Fibroblast of skin of scalp (primary cell): ENCODE measurements at places on chromosomes 1 and 21.
A peak's percentile ranks its signal among the peaks of the same experiment; 100 is the strongest.

DNA sequence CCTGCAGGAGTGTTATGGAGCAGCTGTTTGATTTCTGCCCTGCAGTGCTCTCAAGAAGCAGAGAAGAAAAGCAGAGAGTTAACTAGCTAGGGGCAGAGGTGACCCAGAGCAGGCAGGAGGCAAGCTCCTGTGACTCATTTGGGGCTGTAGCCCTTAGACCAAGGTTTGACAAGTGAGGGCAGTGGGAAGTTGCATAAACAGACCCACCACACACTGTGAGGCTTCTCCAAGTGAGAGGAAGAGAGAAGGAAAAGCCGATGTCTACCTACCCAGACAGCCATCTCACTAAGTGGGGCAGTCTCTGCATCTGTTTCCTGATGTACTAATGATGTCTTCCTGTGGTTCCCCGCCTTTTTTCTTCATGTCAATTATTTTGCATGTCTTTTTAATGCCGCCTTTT lies 159.9 kb upstream of the NR5A2 start:
- no peak for DNase-seq

DNA sequence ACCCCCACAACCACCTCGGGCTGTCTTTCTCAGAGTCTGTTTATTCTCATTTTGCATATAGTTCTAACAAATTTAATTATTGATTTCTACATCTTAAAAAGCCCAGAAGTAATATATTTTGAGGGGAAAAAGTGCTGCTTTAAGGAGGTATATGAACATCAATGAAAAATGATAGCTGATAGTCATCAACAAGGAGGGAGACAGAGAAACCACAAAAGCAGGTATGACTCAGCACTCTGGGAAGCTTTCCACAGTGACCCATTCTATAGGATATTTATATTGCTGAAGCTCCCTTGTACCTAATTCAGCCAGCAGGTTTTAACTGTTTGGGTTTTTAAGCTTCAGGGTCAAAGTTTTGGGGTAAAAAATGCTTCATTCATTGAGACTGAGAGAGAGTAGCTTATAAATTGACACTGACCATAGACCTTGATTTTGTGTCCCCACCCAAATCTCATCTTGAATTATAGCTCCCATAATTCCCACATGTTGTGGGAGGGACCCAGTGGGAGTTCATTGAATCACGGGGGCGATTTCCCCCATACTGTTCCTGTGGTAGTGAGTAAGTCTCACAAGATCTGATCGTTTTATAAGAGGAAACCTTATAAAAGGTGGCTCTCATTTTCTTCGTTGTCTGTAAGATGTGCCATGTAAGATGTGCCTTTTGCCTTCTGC lies 27.4 kb downstream of the VANGL1 start:
- DNase-seq = peak; percentile 80

DNA sequence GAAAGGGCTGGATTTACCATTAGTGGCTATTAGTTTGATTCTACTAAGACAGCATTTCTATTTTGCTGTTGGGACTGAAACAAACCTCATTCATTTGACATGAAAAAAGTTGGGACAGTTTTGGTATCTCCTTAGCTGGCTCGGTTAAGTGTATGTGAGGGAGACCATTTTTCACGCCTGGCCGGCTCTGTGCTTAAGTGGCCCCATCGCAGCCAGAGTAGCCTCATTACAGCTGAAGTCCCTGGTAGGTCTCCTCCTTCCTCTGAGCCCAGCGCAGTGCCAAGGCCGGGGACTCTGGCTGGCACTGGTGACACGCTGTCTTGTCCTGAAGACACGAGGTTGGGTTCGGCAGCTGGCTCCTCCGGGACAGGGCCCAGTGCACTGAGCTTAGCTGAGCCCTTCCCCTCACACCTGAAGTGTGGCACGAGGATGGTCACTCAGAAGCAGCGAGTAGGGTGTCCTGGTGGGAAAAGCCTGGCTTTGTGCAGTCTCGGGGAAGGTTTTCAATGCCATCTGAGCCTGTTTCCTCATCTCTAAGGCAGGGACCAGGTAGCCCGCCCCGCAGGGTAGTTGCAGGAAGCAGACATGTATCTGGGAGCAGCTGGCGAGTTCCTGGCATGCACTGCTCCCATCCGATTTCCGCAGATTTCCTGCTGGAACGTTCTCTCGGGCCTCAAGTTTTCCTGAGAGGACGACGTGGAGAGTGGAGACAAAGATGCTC lies 196.5 kb downstream of the DYRK1A start:
- no peak for DNase-seq

GRCh38 chr1:111030590-111030989 lies 66.9 kb upstream of the LRIF1 start:
- peak; percentile 47 for DNase-seq

DNA sequence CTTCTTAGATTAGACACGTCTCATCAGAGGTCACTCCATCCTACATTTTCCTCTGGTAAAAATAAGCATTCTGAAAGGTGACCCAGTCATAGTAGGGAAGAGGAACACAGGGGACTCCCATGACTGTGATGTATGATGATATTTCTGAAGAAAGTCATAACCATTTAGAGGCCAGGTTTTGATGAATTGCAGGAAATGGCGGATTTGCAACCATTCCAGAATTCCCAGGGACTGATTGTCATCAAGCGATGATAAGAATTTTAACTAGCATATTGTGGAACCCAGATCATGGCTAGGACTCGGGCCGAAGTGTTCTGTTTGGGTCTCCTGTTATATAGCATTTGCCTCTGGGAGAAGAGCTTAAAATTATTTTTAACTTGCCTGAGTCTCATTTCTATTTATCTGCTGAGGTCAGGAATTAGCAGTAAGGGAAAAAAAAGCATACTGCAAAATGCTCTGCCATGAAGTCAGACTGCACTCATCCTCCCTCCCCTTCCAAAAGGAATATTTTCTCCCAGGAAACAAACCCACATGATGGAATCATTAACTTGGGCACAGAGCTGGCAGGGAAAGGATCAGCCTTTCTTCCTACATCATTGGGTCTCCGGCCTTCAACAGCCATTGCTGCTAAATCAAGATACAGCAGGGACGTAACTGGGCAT lies 286.7 kb downstream of the HLX start:
- DNase-seq = peak; percentile 56

DNA sequence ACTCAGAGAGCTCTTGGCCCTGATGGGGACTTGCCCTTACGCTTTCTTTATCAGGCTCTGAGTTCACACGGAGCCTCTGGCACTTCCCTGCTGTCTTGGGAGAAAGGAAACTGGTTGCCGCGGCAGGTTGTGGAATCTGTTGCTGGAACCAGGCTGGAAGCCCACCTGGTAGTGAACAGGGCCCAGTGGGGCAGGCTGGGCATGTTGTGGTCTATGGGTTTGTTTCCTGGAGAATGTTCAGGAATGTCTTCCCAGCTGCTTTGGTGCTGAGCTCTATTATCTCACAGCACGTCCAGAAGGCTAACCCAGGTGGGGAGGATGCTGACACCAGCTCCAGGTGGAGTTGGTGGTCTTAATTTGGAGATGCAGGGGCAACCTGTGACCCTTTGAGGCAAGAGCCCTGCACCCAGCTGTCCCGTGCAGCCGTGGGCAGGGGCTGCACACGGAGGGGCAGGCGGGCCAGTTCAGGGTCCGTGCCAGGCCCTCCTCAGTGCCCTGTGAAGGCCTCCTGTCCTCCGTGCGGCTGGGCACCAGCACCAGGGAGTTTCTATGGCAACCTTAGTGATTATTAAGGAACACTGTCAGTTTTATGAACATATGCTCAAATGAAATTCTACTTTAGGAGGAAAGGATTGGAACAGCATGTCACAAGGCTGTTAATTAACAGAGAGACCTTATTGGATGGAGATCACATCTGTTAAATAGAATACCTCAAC lies 33.3 kb upstream of the TDRD10 start:
- no peak for DNase-seq

DNA sequence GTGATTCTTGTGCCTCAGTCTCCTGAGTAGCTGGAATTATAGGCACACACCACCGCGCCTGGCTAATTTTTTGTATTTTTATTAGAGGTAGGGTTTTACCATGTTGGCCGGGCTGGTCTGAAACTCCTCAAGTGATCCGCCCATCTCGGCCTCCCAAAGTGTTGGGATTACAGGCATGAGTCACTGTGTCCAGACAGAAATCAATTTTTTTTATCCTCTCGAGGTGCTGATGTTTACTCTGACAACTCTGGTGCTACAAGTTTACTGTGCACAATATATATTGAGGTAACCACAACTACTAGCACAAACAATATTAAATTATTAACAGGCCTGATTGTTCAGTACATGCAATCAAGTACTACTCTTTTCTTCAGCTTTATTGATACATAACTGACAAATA lies 39.7 kb downstream of the F13B start:
- DNase-seq = no peak

GRCh38 chr1:207825719-207826556 lies 74.1 kb downstream of the CD46 start:
- DNase-seq = no peak

DNA sequence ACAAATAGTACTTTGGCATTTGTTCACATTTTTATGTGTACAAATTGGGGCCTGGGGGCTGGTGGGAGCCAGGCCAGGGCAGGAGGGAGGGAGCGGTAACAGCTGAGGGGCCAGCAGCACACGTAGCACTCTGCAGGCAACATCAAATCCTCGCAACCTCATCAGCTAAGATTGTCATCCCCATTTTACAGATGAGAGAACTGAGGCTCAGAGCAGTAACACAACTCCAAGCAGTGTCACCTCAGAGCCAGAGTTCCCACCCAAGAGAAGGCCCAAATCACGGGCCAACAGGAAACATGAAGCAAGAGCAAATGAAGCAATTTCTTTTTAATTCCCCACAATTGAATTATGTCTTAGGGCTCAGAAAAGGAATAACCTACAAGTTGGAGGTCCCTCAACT lies 14.1 kb downstream of the IFFO2 start:
- no peak for DNase-seq

DNA sequence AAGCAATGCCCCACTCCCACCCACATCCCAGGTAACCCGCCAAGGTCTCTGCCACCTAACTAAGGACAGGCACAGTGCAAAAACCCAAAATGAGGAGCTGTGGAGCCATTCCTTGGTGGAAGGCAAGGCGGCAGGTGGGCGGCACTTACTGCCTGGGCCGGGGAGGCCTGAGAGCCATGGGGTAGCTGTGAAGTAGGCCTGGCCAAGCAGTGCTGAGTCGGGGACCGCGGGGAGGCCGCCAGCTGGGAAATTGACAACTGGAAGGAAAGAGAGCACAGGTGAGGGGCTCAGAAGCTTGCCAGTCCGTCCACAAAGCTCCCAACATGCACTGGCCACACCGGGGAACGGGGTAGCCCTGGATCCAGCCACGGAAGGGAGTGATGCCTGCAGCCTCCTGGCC lies 85.3 kb downstream of the NPHP4 start:
- no peak for DNase-seq

DNA sequence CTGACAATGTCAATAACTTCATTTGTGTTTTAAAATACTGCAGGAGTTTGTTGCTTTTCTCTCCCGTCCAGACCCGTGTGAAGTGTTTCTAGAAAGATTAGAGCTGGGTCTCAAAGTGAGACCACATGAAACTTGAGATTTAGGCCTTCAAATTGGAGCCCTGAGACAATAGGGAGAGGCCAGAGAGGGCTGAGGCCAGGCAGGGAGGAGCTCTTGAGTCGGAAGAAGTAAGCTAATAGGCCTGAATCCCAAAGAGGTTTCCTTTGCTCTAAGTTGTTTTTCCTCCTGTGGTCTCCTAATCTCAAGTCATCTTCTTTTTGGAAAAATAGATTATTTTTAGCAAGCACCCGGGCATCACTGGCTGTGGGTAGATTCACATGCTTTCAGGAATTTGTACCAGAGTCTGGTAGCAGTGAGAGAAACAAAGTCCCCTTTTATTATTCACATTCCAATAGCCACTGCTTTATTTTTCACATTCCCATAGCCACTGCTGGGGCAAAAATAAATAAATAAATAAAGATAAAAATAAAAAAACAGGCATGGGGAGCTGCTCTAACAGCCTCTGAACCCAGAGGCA lies 25.6 kb downstream of the CD244 start:
- DNase-seq = no peak

DNA sequence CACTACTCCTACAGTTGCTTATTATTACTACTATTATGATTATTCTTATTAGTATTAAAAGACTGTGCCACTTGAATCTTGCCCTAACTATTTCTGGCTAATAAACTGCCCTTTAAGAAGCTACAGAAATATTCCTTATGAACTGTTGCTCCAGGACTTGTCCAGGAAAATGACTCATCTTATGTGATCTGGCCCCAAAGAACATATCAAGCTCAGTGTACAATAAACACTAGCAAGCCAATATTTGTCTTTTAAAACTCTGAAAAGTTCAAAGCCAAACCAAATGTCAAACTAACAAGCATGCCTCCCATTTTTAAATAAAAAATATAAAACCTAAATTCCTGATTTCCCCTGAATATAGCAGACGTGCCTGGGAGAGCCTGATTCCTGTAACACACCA lies 88.7 kb upstream of the SIM2 start:
- no peak for DNase-seq

DNA sequence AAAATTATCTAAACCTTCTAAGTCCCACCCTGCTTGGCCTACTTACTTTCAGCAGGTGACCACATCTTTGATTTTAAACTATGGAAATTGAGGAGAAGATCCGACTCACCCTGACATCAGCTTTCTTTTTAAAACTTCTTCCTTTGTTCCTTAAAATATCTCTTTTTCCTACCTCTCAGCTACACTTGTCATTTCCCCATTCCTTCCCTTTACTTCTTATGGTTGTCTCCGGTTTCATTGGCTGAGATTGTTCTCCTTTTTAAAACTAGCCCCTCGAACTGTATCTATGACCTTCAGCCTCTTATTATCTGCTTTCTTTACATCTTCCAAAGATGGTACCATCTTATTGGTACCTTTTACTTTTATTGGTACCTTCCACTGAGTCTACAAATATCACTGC lies 87.8 kb upstream of the NRIP1 start:
- no peak for DNase-seq
